ENCODE measurements at places on chromosomes 6 and 20.

DNA sequence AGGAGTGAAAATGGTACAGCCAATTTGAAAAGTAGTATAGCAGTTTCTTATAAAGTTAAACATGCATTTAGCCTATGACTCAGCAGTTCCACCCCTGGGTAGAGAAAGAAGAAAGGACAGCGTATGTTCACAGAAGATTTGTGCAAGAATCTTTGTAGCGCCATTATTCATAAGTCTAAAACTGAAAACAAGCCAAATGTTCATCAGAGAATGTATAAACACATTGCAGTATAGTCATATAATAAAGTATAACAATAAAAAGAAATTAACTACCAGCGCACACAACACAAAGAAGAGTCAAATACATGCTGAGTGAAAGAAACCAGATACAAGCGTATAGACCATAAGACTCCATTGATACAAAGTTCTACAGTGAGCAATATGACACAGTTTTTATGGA, 294.0 kb downstream of the SAMD5 start:
- DNase-seq: no peak

- DNase-seq: no peak
These were observed 59.6 kb downstream of the RNF144B start for GRCh38 chr6:18446771-18447170.

DNA sequence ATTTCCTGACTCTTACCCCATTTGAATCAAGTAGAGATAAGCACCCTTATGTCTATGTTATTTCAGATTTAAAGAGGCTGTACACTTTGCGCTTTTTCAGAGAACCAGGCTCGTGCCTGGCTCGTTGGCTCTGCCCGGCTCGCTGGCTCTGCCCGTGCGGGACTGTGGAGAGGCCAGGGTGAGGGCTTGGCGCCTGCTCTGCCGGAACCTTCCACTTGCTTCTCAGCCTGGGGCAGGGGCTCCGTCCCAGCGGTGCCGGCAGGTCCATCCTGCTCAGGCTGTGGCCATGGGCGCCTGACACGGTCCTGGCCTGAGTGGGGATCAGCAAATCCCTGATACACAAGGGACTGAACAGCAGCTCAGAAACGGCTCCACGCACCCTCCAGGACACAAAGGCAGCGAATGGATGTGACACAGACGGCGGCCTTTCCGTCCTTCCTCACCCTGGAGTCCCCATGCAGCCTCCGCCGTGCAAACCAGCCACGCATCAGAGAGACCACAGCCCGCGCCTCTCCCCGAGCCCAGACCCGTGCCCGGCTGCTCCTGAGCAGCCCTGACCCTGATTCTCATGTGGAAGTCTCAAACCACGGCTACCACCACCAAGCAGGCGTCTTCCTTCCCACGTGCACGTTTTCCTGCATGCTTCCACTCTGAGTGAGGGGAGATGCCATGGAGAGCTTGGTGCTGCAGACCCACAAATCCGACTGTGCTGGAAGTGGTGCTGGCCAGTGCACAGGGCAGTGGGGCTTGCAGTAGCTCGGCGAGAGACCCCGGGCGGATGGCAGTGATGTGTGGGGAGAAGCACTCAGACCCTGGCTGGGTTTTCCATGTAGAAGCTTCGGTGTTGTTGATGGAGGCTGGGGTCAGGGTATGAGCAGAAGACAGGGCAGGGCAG, 233.9 kb downstream of the ERMARD start:
- no peak for DNase-seq

- no peak for DNase-seq
These were observed 1195.1 kb upstream of the MAP3K7 start for GRCh38 chr6:91781946-91782345.

GRCh38 chr6:109477184-109477583, 5.8 kb downstream of the ZBTB24 start:
- DNase-seq: no peak

- no peak for DNase-seq
These were observed 34.2 kb downstream of the MAFB start for GRCh38 chr20:40654876-40655275.

DNA sequence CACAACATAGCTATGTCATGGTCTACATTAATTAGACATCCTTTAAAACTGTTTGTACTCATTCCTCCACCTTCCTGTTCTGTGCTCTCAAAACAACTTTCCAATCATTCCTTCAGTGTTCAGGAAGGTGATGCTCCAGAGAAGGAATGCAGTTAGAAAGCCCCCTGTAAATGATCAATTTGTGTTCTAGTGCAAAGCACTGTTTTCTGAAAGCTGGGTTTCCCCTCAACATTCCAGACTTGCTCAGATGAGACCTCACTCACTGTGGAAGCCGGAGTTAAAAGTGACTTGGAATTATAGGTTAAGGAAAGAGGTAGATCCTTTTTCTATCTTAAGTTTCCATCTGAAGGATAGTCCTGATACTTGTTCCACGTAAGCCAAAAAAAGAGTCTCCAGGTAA, 95.9 kb downstream of the BMP2 start:
- DNase-seq: no peak

DNA sequence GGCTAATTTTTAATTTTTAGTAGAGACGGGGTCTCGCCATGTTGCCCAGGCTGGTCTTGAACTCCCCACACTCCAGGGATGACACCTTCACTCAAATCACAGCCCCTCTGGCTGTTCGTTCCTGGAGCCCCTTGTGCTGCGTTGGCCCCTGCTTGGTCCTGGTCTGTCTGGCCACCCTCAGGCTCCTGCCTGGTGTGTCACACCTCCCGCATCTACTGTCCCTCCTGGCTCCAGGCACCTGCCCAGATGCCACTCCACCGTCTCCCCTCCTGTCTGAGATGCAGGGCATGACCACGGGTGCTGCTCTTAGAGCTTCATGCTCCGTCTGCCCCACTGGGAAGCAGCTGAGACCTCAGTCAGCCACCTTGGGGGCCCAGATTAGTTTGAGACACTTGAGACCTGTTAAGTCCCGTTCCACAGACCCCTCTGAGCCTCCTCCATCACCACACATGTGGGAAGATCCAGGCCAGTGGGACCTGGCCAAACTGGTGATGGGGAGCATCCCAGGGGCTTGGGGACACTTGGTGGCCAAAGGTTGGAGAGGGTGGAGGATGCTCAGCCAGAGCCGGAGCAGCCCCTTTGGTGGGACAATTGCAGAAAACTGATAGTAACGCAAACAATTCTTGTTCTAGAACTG, 21.9 kb upstream of the NPBWR2 start:
- DNase-seq: no peak

DNA sequence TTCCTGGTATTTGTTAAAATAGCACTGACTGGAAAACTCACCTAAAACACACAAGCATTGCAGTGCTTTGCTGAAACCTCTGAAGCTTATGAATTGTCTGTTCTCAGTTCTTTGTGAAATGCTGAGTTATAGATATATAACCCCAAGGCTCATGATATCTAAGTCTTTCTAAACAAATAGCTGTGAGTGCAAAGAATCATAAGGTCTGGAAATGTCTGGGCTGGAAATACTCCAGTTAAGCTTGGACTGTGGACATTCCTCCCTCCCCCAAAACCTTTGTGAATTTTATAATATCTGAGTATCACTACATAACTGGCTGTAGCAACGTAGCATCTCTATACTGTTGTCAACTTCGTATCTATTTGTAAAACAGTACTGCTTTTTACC, 69.1 kb downstream of the CBLN4 start:
- no peak for DNase-seq

- DNase-seq: no peak
These were observed 8.1 kb downstream of the CAPN11 start for GRCh38 chr6:44166591-44167184.

DNA sequence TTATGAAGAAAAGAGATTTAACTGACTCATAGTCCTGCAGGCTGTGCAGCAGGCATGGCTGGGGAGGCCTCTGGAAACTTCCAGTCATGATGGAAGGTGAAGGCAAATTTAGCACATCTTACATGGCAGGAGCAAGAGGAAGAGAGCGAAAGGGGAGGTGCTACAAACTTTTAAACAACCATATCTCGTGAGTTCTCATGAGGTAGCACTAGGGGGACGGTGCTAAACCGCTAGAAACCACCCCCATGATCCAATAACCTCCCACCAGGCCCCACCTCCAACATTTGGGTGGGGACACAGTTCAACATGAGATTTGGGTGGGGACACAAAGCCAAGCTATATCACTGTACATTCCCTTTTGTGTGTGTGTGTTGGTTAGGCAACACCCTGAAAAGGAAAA, 209.9 kb downstream of the TMEM242 start:
- DNase-seq: no peak

GRCh38 chr20:10864076-10864672, 190.4 kb upstream of the JAG1 start:
- no peak for DNase-seq

DNA sequence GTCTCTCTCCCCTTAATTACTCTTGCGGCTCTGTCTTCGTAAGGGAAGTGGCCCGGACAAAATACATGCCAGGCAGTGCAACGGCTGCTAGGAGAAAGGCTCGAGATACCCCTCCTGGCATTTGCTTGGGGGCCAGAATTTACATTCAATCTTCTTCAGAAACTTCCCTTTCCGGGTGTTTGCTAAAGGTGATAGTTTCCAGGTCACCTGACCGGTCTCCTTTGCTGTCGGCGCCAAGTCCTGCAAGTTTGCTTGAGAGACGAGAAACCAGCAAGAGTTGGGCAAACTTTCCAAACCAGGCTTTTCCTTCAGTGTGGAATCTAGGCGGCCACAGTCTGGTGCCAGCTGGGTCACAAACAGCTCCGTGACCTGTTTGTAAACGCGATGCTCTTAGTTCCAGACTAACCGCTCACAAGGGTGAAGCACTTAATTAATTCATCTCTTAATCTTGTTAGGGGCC, 563 bp upstream of the SRSF3 start:
- peak; percentile 52 for DNase-seq

DNA sequence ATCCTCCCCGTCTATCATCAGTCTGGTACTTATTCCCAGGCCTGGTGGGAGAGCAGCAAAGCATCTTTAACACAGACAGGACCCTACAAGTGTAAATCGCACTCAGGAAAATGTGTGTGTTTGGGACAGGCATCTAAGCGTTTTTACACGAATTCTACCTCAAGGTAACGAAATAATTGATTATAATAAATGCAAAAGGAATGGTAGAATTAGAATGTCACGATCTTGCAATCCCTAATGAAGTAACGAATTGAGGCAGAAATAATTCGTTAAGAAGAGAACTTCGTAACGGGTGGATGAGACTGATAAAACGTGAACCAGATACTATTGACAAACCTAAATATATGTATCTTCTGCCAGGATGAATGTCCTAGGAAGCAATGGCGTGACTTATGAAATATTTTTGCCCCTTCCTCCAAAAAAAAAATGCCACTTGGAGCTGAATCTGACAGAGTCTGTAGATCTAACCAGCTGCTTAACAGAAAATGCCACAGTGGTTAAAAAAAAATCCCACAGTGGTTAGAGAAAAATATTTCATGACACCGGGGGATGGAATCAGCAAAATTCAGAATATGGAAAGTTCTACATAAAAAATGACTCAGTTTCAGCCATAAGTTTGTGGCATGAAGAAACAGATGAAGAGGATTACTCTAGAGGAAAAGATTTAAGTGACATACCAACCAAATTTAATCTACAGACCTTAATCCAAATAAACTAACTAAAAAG, 68.7 kb downstream of the F13A1 start:
- no peak for DNase-seq

GRCh38 chr6:79431537-79431933, 105.7 kb downstream of the LCA5 start:
- no peak for DNase-seq

DNA sequence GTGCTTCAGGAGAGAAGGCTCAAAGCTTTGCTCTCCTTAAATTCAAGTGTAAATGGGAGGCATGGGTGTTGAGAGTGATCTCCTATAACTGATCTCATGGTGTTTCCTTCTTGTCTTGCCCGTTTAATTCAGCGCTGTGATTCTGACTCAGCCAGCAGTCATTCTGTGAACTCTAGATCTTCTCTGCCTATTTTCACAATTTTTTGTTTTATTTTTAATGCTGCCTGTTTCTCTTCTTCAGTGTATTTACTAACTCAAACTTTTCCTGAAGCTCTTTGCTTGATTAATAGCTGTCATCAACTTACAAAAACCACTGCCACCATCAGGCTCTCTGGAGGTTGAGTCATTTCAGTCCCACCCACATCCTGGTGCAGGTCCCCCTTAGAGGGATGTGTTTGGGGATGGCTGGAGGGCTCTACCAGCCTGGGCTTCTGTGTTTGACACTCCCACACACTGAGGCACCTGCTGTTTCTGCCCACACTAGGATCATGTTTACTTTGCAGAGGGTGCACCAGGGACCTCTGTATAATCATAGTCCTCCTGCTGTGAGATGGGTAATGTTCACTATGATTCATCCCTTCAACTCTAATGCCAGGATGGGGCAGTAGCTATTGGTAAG, 94.0 kb downstream of the SHLD1 start:
- DNase-seq: peak; percentile 70

- no peak for DNase-seq
These were observed 3.6 kb upstream of the MYLK2 start for GRCh38 chr20:31815408-31816188.

- DNase-seq: no peak
These were observed 45.8 kb downstream of the SOX4 start for GRCh38 chr6:21639316-21639715.

DNA sequence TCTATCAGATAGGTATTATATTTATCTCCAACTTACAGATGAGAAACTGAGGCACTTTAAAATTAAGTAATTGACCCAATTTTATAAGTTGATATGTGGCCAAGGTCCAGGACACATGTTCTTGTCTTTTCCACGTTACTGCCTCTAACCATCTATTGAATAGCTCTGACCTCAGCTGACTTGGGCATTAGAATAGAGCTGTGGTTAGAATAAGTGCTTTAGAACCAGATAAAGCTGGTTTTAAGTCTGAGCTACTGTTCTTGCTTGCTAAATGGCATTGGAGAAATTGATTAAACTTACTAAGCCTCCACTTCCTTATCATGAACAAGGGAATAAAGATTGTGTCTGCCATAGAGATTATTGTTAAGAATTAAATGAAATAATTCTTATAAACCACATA, 147.8 kb upstream of the DTNBP1 start:
- no peak for DNase-seq

DNA sequence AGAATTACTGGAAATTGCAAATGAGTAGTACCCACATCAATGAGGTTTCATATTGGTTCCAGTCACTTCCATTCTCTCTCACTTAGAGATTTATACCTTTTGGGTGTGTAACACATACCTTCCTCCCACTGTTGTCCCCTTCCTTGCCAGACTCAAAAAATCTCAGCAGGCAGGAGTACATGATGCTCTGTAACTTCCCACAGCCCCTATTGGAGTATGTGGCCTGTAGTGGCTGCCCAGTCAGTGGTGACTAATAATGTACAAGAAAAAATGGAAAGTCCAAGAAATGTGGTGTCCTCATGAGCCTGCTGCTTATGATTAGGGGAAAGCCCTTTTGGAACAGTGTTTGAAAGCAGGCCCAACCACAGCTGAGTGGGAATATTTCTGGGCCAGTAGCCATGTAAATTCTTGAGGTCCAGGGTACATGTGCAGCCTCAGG, 312.0 kb downstream of the ZFAND3 start:
- no peak for DNase-seq

Measured in stimulated activated CD4-positive, alpha-beta T cell treated with anti-CD3 and anti-CD28 coated beads, Interleukin-2, amount 100 ng/mL, for 24 hours (primary cell).